HS-27A (cell line): ENCODE measurements at places on chromosomes 6 and 20.

DNA sequence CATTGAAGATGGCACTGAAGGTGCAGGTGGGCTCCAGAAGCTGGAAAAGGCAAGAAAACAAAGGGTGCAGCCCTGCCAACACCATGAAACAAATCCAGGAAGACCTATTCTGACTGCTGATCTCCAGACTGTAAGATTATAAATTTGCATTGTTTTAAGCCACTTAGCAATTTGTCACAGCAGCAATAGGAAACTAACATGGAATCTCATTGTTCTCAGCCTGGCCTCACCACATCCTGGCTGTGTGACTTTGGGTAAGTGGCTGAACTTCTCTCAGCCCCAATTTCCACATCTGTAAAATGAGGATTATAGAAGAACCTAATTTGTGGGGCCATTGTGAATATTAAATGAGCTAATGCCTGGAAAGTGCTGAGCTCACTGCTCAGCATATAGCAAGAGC, 160.4 kb upstream of the MAFB start:
- DNase-seq, result no peak

- no peak for DNase-seq
These were observed 70.0 kb downstream of the PTPN1 start for GRCh38 chr20:50580016-50580747.

DNA sequence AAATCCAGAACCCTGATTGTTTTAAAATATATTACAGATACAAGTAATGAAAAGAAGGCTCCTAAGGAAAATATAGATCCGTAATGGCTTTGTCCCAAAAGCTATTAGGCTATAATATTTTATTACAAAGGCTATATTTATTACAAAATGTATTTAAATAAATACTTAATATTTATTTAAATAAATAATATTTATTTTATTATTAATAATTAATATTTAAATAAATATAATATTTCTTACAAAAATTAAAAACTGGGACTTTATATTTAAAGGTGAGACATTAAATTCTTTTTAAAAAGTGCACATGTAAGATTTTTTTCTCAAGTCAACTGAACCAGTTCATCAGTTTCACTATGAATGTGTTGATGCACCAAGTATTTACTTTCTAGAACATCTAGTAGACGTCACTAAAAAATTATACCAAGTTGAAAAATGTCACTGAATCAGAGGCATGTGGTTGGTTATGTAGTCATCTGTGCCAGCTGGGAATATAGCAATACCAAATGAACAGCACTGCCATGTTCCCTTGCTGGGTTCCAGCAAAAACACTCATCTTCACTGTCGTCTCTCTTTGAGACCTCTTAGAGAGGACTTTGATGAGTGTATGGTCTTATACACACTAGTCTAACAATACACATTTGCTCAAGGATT, 278.9 kb downstream of the ESR1 start:
- DNase-seq, result no peak

- no peak for DNase-seq
These were observed 244.7 kb downstream of the CBLN4 start for GRCh38 chr20:55760586-55760985.

DNA sequence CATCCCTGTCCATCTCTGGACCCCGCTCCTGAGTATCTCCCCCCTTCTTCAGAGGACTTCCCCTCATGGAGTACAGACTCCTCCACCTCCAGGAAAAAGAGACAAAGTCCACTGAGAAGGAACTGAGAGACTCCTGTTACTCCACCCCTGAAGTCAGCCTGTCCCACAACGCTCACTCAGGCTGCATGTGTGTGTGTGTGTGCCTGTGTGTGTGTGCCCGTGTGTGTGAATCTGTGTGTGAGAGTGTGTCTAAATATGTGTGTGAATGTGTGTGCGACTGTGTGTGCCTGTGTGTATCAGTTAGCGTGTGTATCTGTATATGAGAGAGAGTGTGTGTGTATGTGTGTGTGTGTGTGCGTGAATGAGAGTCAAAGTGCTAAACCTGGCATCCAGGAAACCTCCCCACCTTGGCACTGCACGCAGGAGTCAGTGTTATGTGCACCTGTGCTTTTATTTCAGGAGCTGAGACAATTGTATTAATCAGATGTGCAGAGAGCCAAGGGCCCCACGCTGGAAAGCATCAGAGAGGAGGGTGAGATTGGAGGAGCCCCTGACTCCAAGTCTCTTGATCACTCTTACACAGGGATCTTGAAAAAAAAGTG, 39.0 kb downstream of the HLA-A start:
- DNase-seq, result no peak

DNA sequence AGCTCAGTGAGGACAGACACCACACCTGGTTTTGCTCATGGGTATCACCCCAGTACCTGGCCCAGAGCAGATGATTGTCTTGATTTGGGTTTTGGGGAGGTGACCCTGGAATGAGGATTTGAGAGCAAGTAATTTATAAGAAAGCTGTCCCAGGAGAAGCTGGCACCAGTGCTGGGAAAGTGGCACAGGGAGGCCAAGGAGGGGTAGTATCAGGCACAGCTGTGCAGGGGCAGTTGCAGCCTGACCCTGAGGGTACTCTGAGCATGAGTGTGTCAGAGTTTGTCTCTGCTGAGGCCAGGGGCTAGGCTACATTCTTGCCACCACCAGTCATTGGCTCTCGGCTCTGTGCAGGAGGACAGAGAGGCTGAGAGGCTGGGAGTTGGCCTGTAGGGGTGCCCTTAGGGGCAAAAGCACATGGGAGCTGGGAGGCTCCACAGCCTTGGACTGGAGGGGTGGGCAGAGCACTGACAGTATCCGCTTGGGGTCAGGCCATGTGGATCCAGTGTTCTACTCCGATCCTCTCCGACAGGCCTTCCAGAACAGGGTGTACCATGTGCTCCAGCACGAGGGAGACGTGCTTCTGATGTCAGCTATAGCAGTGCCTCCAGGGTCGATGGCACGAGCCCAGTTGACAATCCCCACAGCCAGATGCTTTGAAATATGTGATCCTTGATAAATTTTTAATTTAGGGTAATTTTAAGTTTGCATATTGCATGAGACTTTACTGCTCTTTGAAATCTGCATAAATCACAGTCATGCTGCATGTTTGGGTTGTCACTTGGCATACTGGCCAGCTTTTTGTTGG, 121.3 kb downstream of the PHACTR3 start:
- no peak for DNase-seq
